ENCODE measurements at places on chromosomes 6 and 20.

DNA sequence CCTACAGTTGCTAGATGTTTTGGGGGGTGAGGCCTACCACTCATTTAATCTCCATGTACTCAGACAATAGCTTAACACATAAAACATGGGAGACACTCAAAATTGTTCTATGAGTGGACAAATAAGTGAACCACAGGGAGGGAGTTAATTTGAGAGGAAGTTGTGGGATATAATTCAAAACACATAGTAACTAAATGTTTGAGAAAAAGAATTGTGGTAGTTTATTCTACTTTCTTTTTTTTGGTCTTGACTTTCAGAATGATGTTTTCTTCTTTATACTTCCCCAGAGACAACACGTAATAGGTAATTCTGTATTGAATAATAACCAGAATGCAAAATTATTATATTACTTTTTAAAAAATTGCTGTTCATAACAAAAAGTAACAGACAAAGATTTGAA is 453.8 kb downstream of the RFPL4B start:
- DNase-seq: no peak

DNA sequence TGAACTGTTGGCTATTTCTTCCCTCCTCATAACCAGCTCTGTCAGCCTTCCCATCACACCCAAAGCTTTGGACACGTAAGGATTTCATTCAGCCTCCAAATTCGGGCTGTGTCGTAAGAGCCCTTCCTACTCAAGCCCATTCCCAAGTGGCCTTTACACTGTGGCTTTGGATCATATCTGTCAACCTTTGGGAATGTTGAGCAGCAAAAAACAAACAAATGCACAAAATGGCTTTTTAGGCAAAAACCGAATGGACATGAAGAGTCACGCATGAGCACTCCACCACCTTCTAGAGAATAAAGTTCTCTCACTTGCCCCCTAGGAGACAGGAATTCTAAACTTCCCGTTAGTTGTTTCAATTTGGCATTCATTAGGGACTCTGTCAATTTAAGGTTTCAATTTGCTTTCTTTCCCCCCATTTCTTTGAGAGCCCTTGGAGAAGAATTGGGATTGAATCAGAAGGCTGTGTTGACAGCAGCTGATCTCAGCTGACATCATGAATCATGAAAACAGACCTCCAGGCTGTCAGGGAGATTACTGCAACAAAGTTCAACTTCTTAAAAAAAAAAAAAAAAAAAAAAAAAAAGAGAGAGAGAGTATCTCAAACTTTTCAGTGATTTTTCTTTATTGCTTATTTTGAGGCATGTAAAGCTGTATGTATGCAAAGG is 110.3 kb downstream of the BCAS1 start:
- DNase-seq: no peak

GRCh38 chr20:44695674-44696300 is 19.4 kb upstream of the CCN5 start:
- DNase-seq: no peak

DNA sequence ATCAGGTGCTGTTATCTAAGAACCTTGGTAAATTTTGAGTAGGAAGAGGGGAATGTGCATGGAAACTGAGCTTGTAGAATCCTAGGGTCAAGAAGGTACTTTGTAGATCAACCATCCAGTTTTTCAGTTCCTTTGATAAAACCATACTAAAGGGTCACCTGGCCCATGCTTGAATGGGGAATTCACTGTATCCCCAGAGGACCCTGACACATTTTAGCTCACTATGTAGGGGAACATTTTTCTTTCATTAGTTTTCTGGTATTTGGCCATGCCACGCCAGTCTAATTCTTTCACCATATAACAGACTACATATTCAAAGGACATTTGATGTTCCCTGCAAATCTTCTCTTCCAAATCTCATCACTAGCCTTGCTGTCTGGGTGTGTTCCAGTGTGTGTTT is 29.9 kb downstream of the LRRC1 start:
- DNase-seq: no peak

DNA sequence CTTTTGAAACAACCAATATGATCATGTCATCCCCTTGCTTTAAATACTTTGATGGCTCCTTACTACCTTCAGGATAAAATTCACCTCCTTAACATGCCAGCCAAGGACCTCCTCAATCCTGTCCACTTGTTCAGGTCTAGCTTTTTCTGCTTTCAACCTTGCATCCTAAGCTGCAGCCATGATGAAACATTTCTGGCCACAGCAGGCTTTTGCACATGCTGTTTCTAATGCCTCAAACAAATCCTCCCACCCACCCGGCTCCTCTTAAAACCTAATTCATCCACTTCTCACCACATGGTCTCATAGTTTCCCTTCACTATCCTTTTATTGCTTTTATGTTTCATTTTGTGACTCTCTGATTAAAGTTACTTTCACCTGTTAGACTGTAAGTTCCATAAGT is 124.6 kb downstream of the MYB start:
- no peak for DNase-seq

GRCh38 chr6:44837255-44837654 is 449.7 kb downstream of the CDC5L start:
- DNase-seq: no peak

DNA sequence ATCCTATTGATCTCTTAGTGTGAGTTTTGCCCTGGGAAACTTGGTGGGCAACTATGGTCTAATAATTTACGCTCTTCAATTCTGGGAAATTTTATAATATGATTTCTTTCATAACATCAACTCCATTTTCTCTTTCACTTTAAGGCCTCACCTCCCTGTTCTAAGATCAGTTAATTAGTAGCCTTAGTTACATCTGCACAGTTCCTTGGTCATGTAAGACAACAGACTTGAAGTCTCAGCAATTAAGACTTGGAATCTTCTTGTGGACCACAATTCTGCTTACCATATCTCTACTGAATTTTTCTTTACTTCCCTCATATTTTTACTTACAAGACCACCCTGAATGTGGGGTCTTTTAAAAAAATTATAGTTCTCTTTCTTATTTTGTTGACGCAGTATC is 8.7 kb downstream of the ENPP3 start:
- no peak for DNase-seq

DNA sequence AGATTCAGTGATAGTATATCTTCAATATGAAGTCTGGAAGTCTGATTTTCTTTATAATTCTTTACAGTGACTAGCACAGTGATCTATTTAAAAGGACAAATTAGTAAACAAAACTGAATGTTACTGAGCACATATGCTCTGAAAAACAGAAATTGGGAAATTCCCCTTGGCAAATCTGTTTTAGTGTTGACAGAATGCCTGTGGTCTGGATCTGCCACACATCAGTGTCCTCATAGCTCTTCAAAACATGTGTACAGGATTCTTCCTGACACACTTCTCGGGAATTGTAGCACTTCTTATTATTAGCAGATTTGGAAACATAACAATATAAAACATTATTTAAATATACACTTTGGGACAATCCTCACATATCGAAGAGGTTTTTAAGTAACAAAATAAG is 354.3 kb downstream of the COL12A1 start:
- DNase-seq: no peak

- no peak for DNase-seq
These were observed 13.3 kb upstream of the SOX12 start for GRCh38 chr20:312067-312466.

- DNase-seq: no peak
These were observed 53.7 kb upstream of the PDYN start for GRCh38 chr20:2047456-2048092.

- no peak for DNase-seq
These were observed 149.8 kb upstream of the PCSK2 start for GRCh38 chr20:17077030-17077429.

DNA sequence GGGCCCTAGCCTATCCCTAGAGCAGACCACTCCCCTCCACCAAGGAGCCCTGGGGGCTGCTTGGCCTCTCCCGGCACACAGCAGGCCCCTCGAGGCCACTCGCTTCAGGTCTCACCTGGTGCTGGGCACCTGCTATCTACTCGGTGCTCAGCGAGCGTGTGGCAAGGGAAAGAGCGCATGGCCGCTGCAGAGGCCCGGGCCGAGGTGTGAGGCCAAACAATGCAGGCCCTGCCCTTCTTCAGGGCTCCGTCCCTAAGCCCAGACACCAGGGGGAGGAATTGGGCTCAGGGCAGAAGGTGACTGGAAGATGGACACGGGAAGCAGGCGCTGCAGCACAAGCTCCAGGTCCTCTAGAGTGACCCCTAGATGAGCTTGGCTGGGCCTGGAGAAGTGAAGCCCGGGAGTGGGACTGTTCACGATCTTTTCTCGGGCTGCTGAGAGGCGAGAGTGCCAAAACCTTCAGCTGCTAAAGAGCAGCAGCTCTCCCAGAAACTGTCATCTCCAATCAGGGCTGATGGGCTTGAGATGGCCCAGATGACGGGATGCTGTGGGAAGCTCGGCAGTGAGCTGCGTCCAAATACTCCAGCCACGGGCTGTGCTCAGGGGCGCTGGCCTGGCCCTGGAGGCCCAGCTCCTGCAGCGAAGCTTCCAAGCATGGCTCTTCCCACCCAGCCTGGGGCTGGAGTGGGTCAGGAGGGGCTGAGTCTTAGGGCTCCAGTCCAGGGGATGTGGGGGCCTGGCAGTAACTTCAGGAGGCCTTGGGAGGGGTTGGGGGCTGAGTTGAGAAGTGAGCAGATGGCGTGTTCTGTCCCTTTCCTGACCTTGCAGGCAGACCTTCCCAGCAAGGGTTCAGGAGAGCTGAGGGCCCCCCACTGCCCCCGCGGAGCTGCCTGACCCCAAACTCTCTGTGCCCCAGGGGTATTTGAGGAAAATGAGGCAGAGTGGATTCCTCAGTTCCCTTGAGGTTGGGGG is 43.7 kb downstream of the APCDD1L start:
- DNase-seq: no peak

GRCh38 chr6:4323322-4323721 is 187.9 kb upstream of the ECI2 start:
- no peak for DNase-seq

GRCh38 chr6:163438940-163439335 is 24.4 kb downstream of the QKI start:
- peak; percentile 10 for DNase-seq

DNA sequence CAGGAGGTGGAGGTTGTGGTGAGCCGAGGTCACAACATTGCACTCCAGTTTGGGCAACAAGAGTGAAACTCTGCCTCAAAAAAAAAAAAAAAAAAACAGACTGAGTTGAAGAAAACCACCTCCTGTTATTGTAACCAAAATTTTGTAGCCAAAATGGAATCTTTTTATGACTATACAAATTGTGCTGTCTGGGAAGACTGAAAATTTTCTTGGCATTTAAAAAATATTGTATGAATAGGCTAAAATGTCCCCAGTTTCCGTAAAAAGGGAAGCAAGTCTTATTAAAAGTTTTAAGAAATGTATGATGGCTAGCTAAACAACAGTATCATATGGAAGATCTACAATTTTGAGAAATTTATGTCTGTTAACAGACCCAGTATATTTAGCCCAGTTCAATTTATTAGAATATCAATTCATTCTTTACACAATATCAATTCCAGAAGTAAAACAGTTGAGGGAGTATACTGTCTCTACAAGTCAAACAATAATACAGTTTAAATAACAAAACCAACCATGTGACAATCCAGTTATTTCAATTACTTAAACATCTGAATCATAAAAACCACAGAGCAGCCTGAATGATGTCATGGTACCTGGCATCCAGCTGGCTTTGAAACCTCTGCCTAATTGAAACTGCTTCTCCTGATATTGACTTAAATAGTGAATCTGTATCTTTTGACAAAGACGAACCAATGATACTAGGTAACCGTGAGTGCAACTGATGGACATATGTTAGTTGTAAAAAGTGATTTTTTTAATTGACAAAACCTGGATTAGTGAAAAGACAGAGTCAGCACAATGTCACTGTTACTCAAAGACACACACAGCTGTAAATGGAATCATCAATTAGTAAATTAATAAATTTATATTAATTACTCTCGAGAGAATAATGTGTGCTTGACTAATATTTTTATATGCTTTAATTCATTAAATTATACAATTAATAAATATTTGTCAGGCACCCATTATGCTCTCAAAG is 166.6 kb upstream of the MARCKS start:
- DNase-seq: no peak

- no peak for DNase-seq
These were observed 538.4 kb upstream of the NOX3 start for GRCh38 chr6:155994086-155994485.

- DNase-seq: no peak
These were observed 79.4 kb upstream of the BEND6 start for GRCh38 chr6:56875523-56875922.

GRCh38 chr6:89058627-89059026 is 21.9 kb upstream of the PNRC1 start:
- DNase-seq: no peak

- no peak for DNase-seq
These were observed 38.3 kb upstream of the DUSP22 start for GRCh38 chr6:254016-254415.

- DNase-seq: no peak
These were observed 38.7 kb downstream of the RGS17 start for GRCh38 chr6:153092082-153093013.

DNA sequence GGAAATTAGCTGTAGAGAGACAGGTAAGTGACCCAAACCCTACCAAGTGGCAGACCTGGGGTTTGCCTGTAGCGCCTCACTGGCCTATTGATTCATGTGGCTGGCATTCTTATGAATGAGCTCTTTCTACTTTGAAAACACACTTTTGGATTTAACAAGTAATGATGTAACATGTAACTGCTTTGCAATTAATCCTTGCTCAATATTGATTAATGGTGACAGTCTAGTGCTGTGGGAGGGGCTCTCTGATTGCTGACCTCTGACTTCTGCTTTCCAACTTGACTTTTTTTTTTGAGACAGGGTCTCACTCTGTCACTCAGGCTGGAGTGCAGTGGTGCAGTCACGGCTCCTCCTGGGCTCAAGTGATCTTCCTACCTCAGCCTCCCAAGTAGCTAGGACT is 82.7 kb downstream of the TIAM2 start:
- no peak for DNase-seq

GRCh38 chr6:42292004-42292740 is 74.5 kb upstream of the MRPS10 start:
- DNase-seq: no peak

GRCh38 chr20:39853050-39853449 is 836.0 kb downstream of the MAFB start:
- DNase-seq: no peak

- DNase-seq: no peak
These were observed 142.1 kb downstream of the BMP7 start for GRCh38 chr20:57124366-57124765.

DNA sequence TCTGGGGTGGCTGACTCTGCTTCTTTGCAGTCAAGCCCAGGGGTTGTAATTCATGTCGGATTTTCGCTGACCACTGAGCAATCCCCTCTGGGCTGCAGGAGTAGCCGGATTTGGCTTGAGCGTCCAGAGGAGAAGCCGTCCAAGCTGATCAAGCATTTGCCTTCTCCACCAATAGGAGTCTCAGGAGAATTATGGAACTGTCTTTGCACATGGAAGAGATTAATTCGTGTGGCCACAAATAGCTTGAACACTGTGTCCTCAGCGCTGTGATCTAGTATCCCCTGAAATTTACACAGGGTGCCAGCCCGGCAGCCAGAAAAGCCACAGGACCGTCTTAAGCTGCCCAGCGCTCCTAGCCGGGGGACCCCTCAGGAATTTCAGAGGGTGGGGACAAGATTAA is 37.1 kb downstream of the EYA2 start:
- DNase-seq: no peak

- no peak for DNase-seq
These were observed 205.9 kb downstream of the ZMYND8 start for GRCh38 chr20:47150403-47151152.

All from effector CD8-positive, alpha-beta T cell (primary cell).